Motor neuron (in vitro differentiated cells): ENCODE measurements at places on chromosomes 16 and 17.

- ATAC-seq: no peak
Measured at GRCh38 chr16:67594956-67595355, 32.6 kb downstream of the CTCF start.

- no peak for ATAC-seq
Measured at GRCh38 chr17:41563607-41564170, 8.2 kb downstream of the KRT9 start.

DNA sequence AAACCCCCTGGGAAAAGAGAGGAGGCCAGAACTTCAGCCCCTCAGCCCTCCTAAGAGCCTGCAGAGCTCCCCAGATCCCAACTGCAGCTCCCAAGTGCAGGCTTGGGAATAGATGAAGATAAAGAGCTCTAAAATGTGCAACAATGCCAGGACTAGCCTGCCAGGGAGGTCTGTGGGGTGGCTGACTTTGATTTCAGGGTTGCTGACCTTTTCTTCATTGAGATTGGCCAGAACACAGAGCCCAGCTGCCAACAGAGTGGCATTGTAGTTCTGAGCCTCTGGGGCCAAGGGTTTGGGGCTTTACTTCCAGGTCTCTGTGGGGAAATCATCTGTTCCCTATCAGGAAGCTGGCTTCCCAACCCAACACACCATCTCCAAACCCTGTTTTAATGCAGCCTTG lies 120.6 kb downstream of the COPRS start:
- ATAC-seq: no peak

DNA sequence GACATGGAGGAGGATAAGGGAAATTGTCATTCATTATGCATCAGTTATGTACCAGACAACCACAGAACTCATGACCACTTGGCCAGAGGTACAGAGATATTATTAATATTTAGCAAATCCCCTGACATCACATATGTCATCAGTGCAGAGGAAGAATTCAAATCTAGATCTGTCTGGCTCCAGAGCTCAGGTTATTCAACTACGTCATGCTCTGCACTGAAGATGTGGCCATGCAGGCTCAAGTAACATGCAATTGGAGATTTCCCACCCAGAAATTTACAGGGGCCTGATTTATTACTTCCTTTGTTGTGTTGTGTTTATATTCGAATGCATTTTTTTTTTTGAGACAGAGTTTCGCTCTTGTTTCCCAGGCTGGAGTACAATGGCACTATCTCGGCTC lies 224.3 kb downstream of the HS3ST4 start:
- peak; percentile 97 for ATAC-seq

DNA sequence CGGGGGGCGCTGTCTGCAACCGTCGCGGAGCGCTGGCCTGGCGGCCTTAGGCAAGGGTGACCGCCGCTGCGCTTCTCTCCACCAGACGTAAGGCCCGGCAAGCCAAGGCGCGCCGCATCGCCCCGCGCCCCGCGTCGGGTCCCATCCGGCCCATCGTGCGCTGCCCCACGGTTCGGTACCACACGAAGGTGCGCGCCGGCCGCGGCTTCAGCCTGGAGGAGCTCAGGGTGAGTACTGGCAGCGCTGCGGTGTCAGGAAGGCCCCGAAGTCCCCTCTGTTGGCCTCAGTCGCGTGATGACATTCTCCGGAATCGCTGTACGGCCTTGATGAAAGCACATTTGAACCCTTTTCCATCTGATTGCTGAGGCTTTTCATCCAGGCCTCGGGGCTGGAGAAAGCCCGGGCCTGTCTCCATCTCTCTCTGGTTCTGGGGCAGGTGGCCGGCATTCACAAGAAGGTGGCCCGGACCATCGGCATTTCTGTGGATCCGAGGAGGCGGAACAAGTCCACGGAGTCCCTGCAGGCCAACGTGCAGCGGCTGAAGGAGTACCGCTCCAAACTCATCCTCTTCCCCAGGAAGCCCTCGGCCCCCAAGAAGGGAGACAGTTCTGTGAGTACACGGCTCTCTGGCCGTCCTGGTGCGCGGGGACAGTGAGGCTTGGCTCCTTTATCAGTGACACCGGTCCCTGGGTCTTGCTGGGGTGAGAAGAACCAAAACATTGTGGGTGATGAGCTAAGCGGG lies 831 bp downstream of the RPL13 start:
- ATAC-seq: no peak

DNA sequence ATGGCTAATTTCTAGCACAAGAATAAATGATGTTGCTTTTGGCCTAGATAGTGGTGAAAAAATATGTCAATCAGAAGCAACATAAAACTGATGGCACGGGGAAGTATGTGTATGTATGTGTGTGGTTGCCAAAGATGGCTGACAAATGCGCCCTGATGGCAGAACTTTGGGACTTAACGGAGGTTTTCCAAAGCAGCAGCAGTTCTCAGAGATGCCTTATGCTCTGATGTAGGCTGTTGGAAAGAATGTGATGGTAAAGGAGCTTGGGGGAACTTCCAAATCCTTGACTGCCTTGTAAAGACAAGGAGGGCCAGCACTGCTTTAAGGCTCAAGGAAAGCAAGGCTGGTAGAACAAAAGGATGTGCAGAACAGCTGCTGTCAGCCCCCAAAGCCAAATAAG lies 16.0 kb downstream of the KCTD19 start:
- no peak for ATAC-seq

GRCh38 chr17:8393470-8394231 lies 4.0 kb downstream of the RNF222 start:
- ATAC-seq: no peak

- no peak for ATAC-seq
Measured at GRCh38 chr17:35709874-35710273, 21.6 kb upstream of the RASL10B start.
